ENCODE measurements at places on chromosomes 3 and 15.

DNA sequence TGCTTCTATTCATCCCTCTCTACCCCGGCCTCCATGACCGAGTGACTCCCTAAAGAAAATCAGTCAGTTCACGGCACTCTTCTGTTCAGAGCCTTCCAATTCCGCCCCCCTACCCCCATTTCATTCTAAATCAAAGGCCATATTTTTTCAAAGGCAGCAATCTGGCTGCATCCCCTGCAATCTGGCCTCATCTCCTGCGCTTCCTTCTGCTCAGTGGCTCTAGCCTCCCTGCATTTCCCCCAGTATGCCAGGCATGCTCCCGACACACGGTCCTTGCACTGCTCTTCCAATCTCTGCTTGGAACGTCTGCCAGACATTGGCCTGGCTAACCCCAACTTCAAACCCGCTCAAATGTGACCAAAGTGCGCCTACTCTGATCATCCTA lies 67.7 kb downstream of the EXOG start:
- DNase-seq = no peak

- no peak for DNase-seq
These were observed 3.5 kb downstream of the MYD88 start for GRCh38 chr3:38141952-38142273.

DNA sequence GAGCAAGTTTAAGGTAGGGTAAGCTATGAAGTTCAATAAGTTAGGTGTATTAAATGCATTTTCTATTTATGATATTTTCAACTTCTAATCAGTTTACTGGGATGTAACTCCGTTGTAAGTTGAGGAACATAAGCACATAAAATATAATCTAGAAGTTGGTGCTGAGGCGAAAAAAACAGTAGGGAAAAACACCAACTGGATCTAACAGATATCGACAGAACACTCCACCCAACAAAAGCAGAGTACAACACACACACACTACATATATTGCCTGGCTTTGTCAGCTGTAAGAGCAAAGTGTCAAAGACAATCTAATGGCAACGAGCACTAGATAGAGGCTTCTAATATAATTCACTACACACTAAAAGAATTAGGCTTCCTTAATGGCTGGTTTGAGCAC lies 8.4 kb downstream of the PIK3R4 start:
- no peak for DNase-seq

DNA sequence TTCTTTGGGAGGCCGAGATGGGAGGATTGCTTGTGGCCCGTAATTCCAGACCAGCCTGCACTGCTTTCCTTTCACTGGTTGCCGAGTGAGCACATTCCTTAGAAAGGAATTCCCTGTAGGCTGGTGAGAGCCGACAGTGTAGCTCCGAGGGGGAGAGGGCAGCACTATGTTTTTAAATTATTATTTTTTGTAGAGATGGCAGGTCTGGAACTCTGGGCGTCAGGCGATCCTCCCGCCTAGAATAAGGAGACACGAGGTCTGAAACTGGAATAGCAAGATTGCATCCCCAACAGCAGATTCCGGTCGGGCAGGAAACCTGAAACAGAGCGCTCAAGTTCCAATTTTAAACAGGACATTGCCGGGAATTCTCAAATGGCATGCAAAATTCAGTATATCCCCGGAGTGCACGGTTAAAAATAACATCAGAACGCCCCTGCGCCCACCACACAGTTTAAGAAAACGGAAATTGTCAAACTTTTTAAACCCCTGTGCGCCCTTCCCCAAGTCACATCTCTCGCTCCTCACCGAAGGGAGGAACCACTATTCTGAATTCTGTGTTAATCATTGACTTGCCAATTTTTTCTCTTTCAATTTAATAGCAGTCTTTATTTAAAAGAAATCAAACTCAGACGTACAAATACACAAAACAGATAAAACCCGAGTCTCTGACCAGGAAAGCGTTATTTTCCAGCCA lies 643 bp upstream of the RNU5B-1 start:
- no peak for DNase-seq

GRCh38 chr15:33074942-33075341 lies 119.6 kb downstream of the FMN1 start:
- no peak for DNase-seq

DNA sequence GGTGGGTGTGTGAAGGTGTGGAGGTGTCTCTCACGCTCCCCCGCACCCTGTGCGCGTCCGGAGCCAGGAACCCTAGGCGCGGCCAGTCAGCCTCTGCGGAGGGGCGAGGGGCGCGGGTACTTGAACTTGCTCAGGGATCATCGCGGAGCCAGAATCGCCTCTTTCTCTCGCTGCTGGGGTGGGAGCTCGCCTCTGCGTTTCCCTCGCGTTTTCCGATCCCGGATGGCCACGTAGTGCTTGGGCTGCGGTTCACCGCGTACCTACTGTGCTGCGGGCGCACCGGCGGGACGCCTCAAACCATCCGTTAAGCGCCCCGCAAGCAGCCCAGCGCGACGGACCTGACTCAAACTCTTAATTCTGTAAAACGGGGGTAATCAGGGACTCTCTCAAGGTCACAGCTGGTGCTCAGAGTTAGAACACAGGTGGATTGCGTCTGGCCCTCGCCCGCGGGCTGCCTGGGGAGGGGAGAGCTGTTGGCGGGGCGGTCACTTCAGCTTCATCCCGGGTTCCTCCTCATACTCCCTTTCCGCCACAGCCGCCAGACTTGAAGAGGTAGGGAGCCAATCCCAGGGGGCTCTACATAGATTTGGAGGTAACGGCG lies 686 bp downstream of the MYRIP start:
- DNase-seq = no peak

- DNase-seq = no peak
These were observed 31.6 kb upstream of the PDZRN3 start for GRCh38 chr3:73656241-73656890.
